ENCODE measurements at places on chromosomes 13 and 19.

GRCh38 chr13:51585696-51586095, 1.4 kb downstream of the WDFY2 start:
- peak overlapping the region; percentile 90 for H3K4me3 ChIP-seq
- DNase-seq: peak; percentile 65
- no peaks in the 10 kb centered on the region for H3K27me3 ChIP-seq
- H3K36me3 ChIP-seq: no peaks in the 10 kb centered on the region
- H3K4me1 ChIP-seq: peaks cover 33% of the 10 kb centered on the region

DNA sequence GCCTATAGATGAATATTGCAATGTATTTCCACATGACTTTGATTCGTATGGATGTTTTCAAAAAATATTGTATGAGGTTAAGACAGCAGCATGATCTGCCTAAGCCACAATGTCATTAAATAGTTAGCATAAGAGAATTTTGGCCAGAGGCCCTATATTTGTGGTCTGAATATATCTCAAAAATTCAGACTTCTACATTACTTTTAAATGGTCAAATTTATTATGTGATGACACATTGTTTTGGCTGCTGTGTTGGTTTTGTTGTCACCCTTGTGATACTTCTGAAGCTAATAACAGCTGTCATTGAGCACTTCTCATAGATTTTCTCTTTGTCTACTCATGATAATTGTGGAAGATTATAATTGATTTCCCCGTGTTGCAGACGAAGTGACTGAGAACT, 288.2 kb downstream of the MYO16 start:
- peaks cover 51% of the 10 kb centered on the region for H3K4me1 ChIP-seq
- H3K4me3 ChIP-seq: no peak overlapping the region
- H3K27ac ChIP-seq: peak overlapping the region; percentile 27
- no peaks in the 10 kb centered on the region for H3K36me3 ChIP-seq
- peak; percentile 75 for DNase-seq

- H3K4me3 ChIP-seq: no peak overlapping the region
- no peaks in the 10 kb centered on the region for H3K4me1 ChIP-seq
- no peaks in the 10 kb centered on the region for H3K36me3 ChIP-seq
- H3K27ac ChIP-seq: no peak overlapping the region
Observed at GRCh38 chr13:26735677-26736076, 24.9 kb downstream of the GPR12 start.

DNA sequence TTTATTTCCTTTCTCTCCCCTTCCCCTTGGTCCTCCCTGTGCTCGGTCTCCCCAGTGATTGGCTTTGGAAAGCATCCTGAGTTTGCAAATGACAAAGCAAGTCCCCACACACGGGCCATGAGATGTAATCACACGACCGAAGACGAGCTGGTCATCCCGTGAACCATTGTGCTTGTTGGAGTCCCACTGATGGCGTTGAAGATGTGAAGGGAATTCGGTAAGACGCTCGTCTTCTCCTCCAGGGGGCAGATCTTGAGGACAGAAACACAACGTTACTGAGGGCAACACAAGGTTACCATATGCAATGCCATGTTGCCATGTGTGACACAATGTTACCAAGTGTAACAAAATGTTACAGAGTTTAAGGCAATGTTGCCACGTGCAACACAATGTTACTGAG, 42.0 kb upstream of the SLC15A1 start:
- no peak for DNase-seq
- no peaks in the 10 kb centered on the region for H3K27me3 ChIP-seq
- H3K36me3 ChIP-seq: no peaks in the 10 kb centered on the region
- no peak overlapping the region for H3K4me3 ChIP-seq
- no peaks in the 10 kb centered on the region for H3K4me1 ChIP-seq

DNA sequence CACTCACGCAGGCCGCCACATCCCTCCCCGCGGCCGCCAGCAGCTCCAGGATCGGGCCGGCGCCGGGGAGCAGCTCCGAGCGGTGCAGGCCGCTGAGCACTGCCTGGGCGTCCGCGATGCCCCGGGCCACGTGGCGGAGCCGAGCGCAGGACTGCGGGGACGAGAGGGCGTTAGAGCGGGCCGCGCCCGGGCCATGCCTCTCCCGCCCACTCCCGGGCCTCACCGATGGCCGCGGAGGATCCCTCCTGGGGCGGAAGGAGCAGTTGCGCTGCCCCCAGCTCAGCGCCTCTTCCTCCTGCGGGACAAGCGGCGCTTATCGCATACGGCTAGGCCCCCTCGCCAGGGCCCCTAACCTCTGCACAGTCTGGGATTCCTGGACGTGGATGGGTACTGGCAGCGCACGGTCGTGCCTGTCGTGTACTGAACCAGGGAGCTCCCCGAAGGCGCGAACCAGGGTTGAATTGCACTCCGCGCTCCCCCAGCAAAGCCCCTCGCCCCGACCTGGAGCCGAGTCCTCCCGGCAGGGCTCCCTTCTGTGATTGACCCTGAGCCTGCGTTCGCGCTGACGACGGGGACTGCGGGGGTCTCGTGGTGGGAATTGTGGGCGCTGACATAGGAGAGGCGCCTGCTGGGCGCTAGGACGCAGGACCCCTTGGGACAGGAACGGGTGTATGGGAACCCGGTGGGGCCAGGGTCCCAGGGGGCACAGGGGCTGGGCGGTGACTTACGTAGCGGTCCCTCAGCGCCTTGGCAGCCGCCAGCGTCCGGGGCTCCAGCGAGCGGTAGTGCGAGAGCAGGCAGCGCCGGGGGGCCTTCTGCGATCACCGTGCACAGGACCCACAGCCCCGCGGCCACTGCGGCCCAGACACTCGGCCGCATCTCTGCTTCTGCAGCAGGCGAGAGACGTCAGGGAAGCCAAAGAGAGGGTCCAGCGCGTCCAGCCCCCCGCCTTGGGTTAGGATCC, 673 bp downstream of the IFNL4 start:
- no peaks in the 10 kb centered on the region for H3K27me3 ChIP-seq
- H3K4me3 ChIP-seq: no peak overlapping the region
- no peaks in the 10 kb centered on the region for H3K4me1 ChIP-seq
- H3K36me3 ChIP-seq: no peaks in the 10 kb centered on the region
- no peak for DNase-seq
- no peak overlapping the region for H3K27ac ChIP-seq

- no peaks in the 10 kb centered on the region for H3K27me3 ChIP-seq
- peak overlapping the region; percentile 37 for H3K27ac ChIP-seq
- no peaks in the 10 kb centered on the region for H3K4me1 ChIP-seq
Observed at GRCh38 chr13:60047918-60048317, 115.8 kb downstream of the DIAPH3 start.

- DNase-seq: no peak
- H3K36me3 ChIP-seq: peaks cover 58% of the 10 kb centered on the region
- no peak overlapping the region for H3K4me3 ChIP-seq
- no peaks in the 10 kb centered on the region for H3K4me1 ChIP-seq
- H3K27ac ChIP-seq: no peak overlapping the region
Observed at GRCh38 chr19:3976495-3977241, 5.8 kb upstream of the DAPK3 start.

Data from PC-3 (cell line).